ENCODE measurements at places on chromosomes 3 and 15.

- DNase-seq = no peak
These were observed 92.7 kb downstream of the PEAK1 start for GRCh38 chr15:77327168-77327567.

DNA sequence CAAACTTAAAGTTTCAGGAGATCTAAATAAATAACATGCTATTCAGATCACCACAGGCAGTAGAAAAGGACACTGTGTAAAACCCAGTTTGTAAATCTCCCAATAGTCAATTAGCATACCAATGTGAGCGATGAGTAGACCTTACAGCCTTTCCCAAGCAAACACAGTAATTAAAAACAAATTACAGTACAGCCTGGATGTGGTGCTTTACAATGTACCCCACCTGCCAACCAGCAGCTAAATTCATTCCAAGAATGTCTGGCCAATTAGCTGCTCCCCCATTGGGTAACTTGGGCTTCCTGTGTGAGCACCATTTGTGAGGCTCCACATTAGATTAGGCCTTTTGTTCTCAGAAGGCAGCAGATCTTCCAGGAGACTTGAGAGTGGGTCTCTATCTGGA, 635.0 kb downstream of the TBL1XR1 start:
- no peak for DNase-seq

GRCh38 chr3:113088616-113089015, 97.8 kb downstream of the GTPBP8 start:
- DNase-seq = no peak

- no peak for DNase-seq
These were observed 239.0 kb upstream of the KCNMB2 start for GRCh38 chr3:178297199-178297598.

DNA sequence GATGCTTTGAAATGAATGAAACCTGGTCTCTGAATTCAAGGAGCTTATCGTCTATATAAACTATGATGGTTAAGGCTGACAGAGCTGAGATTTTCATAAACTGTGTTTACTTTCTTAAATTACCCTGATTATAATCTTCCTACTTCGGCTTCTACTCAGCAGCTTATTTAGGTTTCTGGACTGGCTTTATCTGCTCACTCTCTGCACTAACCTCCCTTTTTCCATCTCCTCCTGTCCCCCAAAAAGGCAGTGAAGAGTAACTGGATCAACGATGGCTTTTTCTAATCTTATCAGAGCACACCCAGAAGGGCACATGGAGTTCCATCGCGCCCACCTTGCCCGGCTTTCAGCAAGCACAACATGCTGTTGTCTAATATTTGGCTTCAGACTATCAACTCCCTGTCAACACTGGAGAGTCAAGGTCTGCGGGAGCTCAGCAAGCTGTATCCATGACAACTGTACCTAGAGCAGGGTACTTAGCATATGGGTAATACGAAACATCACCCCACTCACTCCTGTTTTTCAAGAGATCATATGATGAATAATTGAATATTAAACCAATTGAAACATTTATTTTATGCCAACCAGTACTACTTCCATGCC, 417.3 kb downstream of the GABRB3 start:
- DNase-seq = no peak

GRCh38 chr15:68431792-68432401, at the start of gene ITGA11:
TSS of gene ITGA11 (minus strand) at chr15:68432163. CDS start at chr15:68432066, 97 bp downstream.
- no peak for DNase-seq

DNA sequence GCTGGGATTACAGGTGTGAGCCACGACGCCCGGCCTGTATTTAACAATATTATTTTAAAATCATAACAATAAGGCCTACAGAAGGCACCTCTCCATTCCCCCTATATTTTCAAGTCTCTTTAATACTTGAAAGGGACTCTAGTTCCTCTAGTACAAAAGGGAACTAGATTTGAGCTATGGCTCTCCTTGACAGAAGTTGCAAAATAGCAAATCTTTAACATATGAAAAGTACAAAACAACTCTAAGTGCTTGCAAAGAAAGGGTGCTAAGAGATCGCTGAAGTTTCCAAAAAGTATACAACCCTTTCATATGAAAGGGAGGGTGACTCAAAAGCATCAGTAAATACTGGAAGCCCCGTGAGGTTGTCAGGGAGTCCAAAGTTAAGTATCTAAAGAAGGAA, 23.8 kb downstream of the AP3S2 start:
- DNase-seq = no peak

GRCh38 chr15:91311986-91312385, 211.9 kb downstream of the SV2B start:
- no peak for DNase-seq

DNA sequence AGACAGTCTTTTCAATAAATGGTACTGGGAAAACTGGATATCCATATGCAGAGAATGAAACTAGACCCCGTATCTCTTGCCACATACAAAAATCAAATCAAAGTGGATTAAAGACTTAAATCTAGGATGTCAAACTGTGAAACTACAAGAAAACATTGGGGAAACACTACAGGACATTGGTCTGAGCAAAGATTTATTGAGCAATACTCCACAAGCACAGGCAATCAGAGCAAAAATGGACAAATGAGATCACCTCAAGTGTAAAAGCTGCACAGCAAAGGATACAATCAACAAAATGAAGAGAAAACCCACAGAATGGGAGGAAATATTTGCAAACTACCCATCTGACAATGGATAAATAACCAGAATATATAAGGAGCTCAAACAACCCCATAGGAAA, 38.4 kb upstream of the MBNL1 start:
- DNase-seq = no peak

GRCh38 chr3:41575724-41576123, 376.4 kb downstream of the CTNNB1 start:
- no peak for DNase-seq

- DNase-seq = no peak
These were observed 35.2 kb downstream of the FEM1B start for GRCh38 chr15:68312701-68313204.

DNA sequence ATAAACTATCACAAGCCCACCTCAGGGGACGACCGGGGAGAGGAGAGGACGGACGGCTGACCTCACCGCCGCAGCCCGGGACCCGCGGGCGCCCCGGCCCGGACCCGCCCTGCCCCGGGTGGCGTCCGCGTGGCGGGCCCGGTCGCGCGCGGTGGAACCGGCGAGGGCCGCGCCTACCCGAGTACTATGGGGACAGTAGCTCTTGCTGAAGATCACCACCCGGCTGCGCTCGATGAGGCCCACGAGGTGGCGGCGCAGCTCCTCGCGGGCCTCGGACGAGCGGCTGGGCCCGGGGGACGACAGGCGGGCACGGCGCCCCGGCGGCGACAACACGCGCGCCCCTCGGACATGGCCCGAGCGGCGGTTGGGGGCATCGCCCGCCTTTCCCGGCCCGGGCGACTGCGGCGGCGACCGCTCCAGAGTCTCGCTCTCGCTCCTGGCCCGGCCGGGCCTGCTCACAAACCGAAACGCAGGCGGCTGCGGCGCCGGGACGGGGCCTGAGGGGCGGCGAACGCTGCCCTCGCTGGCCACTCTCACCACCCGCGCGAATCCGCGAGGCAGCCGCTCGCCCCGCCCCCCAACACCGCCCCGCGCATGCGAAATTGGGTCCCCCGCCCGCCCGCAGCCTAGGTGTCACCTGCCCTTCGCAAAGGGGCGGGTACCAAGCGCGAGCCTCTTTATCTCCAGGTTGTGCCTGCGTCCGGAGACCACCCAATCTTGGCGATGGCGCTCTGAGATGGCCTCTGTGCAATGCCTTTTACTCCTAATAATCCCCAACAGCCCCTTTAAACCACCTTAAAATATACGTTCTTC, at the start of gene TXNRD3:
TXNRD3 (minus strand) TSS at position 554 of the 813 bp plus-strand sequence.
- peak; percentile 82 for DNase-seq

GRCh38 chr3:105767776-105768175, 101.0 kb downstream of the CBLB start:
- no peak for DNase-seq

GRCh38 chr3:122562923-122563716, 980 bp downstream of the PARP9 start:
- no peak for DNase-seq

DNA sequence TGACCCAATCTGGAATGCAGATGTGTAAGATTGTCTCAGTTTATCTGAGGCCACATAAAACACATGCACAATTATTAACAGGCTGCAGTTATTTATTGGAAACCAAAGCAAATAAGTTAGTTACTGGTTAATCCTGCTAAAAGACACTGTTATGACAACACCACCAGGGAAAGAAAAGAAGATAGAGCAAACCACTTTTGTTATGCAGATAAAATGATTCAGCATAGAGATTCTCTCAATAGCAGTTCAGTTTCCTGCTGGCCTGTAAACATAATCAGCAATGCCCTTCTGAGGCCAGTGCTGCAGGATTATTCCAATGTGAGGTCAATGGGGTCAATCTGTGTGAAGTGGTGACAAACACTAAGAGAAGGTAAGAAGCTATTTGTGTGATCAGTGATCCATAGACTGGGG, 244.4 kb downstream of the ZBTB20 start:
- no peak for DNase-seq

DNA sequence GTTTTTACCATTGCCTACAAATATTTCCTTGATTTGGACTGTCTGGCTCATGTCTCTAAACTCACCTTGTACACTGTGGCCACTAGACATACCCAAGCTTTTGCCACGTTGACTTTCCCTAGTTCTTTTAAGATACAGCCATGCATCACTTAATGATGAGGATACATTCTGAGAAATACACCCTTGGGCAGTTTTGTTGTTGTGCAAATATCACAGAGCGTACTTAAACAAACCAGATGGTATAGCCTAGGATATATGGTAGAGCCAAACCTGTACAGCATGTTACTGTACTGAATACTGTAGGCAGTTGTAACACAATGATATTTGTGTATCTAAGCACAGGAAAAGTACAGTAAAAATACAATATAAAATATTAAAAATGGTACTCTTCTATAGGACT, 5.5 kb downstream of the ARHGEF26 start:
- no peak for DNase-seq

DNA sequence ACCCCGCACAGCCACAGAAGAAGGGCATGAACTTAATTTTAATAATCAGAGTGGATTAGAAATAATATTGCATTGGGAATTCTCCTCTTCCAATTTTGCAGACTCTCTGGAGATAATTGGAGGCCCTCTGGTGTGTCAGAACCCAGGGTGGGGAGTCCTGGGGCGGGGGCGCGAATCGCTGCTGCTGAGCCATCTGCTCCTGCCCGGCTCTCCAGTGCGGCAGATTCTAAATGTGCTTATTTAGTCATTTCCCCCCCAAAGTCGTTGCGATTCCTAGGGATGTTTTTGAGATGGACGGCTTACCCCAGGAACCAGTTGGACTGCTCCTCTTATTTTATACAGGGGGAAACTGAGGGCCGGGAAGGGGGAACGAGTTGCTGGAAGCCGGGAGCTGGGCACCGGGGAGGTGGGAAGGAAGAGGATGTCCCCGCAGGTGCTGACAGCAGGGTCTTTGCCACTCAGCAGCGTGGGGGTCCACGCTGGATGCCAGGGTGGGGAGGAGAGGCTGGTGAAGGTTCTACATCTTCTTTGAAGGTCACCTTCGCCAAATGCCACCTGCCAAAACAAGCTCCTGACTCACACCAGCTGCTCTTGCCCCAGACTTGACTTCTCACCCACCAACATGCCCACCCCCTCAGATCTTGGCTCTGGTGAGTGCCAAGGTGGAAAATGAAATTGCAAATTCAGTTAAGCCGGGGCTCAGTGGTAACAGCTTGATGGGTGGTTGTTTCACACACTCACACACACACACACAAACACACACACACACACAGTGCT, 91.3 kb upstream of the PRR23E start:
- DNase-seq = no peak

GRCh38 chr3:132253262-132253878, 63.8 kb upstream of the ACP3 start:
- peak; percentile 46 for DNase-seq

DNA sequence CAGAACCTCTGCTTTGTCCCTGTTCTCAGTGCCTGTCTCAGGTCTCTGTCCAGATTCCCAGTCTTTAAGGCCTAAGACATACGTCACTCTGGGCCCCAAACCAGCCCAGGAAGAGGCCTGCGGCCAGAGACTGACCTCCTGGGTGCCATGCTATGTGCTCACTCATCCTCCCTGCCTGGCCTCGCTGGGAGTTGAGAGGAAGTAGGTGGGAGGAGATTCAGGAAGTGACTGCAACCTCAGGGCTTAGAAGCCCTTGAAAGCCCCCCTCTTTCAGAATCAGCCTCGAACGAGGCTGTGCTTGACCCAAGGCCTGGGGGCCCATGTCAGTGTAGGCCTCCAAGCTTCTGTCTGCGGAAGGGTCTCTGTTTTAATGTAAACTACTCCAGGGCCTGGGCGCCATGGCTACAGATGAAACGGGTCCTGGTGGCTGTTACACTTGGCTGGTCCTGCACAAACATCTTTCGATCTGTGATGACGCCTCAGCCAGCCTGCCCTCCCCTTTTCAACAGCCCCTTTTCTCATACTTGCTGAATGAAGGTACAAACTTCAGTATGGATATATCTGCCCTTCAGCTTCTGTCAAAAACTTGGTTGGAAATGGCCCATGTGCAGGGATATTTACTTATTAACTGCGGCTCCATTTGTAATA, 11.7 kb downstream of the RASGRF1 start:
- no peak for DNase-seq

- no peak for DNase-seq
These were observed 258.9 kb upstream of the RARB start for GRCh38 chr3:25169151-25169550.

DNA sequence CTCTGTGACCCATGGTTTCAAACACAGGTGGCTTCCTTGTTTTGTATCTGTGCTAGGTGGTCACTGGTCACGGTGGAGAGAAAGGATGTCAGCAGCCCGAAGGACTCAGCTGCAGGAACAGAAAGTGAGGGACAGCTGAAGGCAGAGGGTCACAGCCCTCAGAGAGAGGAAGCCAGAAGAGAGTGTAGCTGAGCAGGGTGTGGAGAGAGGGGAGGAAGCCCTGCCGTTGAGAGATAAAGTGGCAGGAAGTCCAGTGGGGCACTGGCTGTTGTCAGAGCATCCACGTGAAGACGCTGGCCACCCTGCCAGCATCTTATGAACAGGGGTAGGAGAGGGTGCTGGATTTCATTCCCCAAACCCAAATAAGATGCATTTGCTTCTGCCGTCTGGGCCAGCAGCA, 36.9 kb downstream of the LIMD1 start:
- no peak for DNase-seq

GRCh38 chr3:153051427-153052095, 110.5 kb upstream of the RAP2B start:
- DNase-seq = no peak

DNA sequence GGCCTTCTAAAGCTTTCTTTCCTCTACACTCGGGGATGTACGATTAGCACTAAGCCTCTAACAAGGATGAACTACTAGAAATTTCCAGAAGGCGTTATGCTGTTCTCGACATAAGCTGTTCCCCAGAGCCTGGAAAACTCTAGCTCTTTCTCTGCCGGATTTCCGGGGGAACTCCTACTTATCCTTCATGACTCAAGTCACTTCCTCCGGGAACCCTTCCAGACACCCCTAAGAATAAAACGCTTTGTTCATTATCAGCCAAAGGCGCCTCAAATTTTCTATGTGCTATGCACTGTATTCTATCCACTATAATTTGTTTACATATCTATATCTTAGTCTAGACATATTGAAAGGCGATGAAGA, 455 bp upstream of the SNAP23 start:
- DNase-seq = no peak

GRCh38 chr3:132555306-132556035, 41.6 kb upstream of the ACKR4 start:
- no peak for DNase-seq

- DNase-seq = no peak
These were observed 16.5 kb downstream of the TBC1D23 start for GRCh38 chr3:100277255-100277800.

- DNase-seq = peak; percentile 38
These were observed 58.3 kb downstream of the HES1 start for GRCh38 chr3:194194051-194194756.

Measured in CD4-positive, alpha-beta T cell (primary cell).